ENCODE measurements at places on chromosomes 3 and 15. TPM values are rescaled to one million over a fixed set of nuclear protein-coding genes. Genes with fewer than 3 reads are reported as not detected.

Gene ASB14
- 0.50 TPM for total RNA-seq

Gene CTXN2
- not detected for total RNA-seq

DNA sequence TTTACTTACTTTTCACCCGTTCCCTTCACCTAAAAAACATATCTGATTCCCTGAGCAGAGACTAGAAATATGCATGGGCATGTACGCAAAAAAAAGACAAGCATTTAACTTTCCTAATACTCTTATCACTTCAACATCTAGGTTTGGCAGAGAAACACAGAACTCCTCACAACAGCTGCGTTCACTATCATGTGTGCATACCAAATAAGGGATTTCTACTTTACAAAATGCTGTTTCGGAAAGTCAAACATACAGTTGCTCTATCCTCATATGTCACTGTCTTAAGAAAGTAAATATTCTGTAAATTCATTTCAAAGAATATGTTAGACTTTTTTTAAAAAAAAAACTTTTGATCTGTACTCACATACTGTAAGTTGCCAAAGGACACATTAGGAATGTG, 65.1 kb upstream of the CBLB start:
- DNase-seq: no peak

- no peak for DNase-seq
These were observed 21.1 kb downstream of the GCNT3 start for GRCh38 chr15:59632714-59633113.

DNA sequence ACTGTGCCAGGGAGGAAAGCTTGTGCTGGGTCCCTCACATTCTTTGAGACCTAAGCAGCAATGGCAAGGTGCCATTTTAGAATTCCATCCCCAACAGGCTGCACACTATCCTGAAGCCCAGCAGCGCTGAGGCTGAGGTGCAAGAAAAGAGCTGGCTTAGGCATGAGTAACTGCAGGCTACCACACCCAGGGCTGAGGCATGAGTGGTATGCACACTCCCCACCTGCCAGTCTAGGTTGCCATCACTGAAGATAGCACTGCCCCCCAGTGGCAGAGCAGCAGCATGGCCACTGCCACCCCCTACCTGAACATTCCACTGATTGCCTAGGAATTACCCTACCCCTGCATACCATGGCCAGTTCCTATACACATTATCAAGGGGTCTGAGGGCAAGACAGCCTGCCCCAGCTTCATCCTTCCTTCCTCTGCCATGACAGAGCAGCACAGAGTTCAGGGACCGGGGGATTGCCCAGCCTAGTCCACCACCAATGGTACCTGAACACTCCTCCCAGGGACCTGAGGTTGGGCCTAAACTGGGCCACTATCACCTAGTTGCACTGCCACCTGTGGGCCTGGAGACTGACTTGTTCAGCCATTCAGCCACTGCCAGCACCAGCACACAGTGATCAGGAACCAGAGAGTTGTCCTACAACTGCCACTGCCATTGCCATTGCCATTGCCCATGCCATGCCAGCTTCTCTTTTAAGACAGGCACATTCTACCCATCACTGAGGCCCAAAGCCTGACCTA, 129.8 kb downstream of the SATB1 start:
- DNase-seq: peak; percentile 68

GRCh38 chr3:184825121-184825820, 13.3 kb downstream of the VPS8 start:
- DNase-seq: no peak

GRCh38 chr15:56445746-56446145, 19.2 kb downstream of the MNS1 start:
- no peak for DNase-seq

- DNase-seq: no peak
These were observed 147.8 kb upstream of the IL12A start for GRCh38 chr3:159840703-159841299.

GRCh38 chr15:48579945-48580671, 65.4 kb downstream of the FBN1 start:
- no peak for DNase-seq
